ENCODE measurements at places on chromosomes 11 and 22.

DNA sequence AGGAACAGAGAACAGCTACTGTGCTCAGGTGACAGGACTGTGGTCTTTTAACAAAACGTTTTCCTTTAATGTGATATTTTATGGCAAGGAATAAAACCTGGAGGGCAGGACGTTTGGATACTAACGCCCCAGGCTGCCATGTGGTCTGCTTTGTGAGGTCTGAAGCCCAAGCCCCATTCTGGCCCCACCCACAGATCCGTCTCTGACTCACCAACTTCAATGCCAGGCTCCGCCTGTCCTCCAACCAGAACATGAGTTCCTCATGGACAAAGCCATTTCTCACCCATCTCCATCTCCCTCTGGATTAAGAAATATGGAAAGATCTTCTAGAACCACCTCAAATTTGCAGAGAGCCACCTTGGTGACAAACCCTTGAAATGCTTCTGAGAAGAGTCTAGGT lies 148.8 kb downstream of the CRYBB2 start:
- H3K36me3 ChIP-seq = peaks cover 9% of the 10 kb centered on the region
- H3K4me3 ChIP-seq = no peak overlapping the region
- no peaks in the 10 kb centered on the region for H3K27me3 ChIP-seq
- H3K4me1 ChIP-seq = peaks cover 7% of the 10 kb centered on the region

- no peak for DNase-seq
- no peaks in the 10 kb centered on the region for H3K36me3 ChIP-seq
- no peak overlapping the region for H3K27ac ChIP-seq
- no peak overlapping the region for H3K4me3 ChIP-seq
- H3K27me3 ChIP-seq = peaks cover 4% of the 10 kb centered on the region
Measured at GRCh38 chr11:35822815-35823495, 120.9 kb upstream of the LDLRAD3 start.

GRCh38 chr22:38490475-38490874 lies 15.6 kb downstream of the DDX17 start:
- DNase-seq = no peak
- H3K27me3 ChIP-seq = no peaks in the 10 kb centered on the region
- H3K36me3 ChIP-seq = peaks cover 82% of the 10 kb centered on the region
- H3K27ac ChIP-seq = peak overlapping the region; percentile 84

DNA sequence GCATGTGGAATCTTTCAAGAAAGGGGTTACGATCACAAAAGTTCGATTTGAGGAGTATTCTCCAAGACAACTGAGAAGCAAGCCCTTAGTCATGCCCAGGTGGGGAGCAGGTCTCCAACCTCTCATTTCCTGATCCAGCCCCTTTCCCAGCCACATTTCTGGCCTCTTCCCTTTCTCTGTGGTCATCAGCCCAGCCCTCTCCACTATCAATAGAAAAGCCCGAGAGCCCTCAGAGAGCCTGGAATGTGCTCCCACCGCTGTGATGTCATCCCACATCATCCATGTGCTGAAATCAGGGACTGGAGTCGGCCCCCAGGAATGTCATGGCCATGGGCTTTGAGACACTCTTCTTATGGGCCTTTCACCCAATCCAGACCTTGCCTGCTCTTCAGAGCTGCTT lies 62.6 kb downstream of the KCNJ1 start:
- peaks cover 49% of the 10 kb centered on the region for H3K36me3 ChIP-seq
- no peak for DNase-seq
- H3K27me3 ChIP-seq = no peaks in the 10 kb centered on the region
- H3K4me3 ChIP-seq = no peak overlapping the region

- no peaks in the 10 kb centered on the region for H3K4me1 ChIP-seq
- H3K27ac ChIP-seq = no peak overlapping the region
- no peaks in the 10 kb centered on the region for H3K27me3 ChIP-seq
- no peak overlapping the region for H3K4me3 ChIP-seq
- DNase-seq = no peak
Measured at GRCh38 chr11:20021771-20022362, 138.4 kb downstream of the DBX1 start.

DNA sequence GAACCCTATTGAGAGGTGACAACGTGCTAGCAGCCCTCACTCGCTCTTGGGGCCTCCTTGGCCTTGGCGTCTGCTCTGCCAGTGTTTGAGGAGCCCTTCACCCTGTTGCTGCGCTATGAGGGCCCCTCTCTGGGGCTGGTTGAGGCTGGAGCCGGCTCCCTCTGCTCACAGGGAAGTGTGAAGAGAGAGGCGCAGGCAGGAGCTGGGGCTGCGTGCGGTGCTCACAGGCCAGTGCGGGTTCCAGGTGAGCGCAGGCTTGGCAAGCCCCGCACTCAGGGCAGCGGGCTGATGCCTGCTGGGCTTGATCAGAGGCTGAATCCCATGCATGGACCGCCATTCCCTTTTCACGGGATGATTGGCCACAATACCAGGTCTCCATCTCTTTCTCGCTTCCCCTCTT lies 90.7 kb downstream of the DLG2 start:
- no peak for DNase-seq
- H3K27ac ChIP-seq = no peak overlapping the region
- H3K4me3 ChIP-seq = no peak overlapping the region
- H3K4me1 ChIP-seq = no peaks in the 10 kb centered on the region
- H3K36me3 ChIP-seq = no peaks in the 10 kb centered on the region

- H3K27ac ChIP-seq = no peak overlapping the region
- no peaks in the 10 kb centered on the region for H3K27me3 ChIP-seq
- no peak for DNase-seq
- no peaks in the 10 kb centered on the region for H3K36me3 ChIP-seq
- H3K4me1 ChIP-seq = peaks cover 5% of the 10 kb centered on the region
- no peak overlapping the region for H3K4me3 ChIP-seq
Measured at GRCh38 chr22:16956290-16956689, 51.7 kb downstream of the GAB4 start.

GRCh38 chr11:115871161-115871760 lies 367.0 kb upstream of the CADM1 start:
- H3K27me3 ChIP-seq = no peaks in the 10 kb centered on the region
- H3K4me3 ChIP-seq = no peak overlapping the region
- peaks cover 2% of the 10 kb centered on the region for H3K4me1 ChIP-seq
- no peak overlapping the region for H3K27ac ChIP-seq
- no peaks in the 10 kb centered on the region for H3K36me3 ChIP-seq

DNA sequence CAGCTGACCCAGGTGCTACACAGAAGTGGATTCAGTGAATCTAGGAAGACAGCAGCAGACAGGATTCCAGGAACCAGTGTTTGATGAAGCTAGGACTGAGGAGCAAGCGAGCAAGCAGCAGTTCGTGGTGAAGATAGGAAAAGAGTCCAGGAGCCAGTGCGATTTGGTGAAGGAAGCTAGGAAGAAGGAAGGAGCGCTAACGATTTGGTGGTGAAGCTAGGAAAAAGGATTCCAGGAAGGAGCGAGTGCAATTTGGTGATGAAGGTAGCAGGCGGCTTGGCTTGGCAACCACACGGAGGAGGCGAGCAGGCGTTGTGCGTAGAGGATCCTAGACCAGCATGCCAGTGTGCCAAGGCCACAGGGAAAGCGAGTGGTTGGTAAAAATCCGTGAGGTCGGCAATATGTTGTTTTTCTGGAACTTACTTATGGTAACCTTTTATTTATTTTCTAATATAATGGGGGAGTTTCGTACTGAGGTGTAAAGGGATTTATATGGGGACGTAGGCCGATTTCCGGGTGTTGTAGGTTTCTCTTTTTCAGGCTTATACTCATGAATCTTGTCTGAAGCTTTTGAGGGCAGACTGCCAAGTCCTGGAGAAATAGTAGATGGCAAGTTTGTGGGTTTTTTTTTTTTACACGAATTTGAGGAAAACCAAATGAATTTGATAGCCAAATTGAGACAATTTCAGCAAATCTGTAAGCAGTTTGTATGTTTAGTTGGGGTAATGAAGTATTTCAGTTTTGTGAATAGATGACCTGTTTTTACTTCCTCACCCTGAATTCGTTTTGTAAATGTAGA lies 1.7 kb downstream of the MALAT1 start:
- H3K27ac ChIP-seq = no peak overlapping the region
- no peaks in the 10 kb centered on the region for H3K27me3 ChIP-seq
- peaks cover 39% of the 10 kb centered on the region for H3K4me1 ChIP-seq
- peak; percentile 84 for DNase-seq
- H3K36me3 ChIP-seq = peaks cover 20% of the 10 kb centered on the region
- H3K4me3 ChIP-seq = no peak overlapping the region

GRCh38 chr11:117097389-117098268 lies 599 bp downstream of the SIK3 start:
- peaks cover 49% of the 10 kb centered on the region for H3K4me1 ChIP-seq
- peak overlapping the region; percentile 98 for H3K4me3 ChIP-seq
- peaks cover 7% of the 10 kb centered on the region for H3K36me3 ChIP-seq
- peak; percentile 82 for DNase-seq
- H3K27ac ChIP-seq = peak overlapping the region; percentile 98

DNA sequence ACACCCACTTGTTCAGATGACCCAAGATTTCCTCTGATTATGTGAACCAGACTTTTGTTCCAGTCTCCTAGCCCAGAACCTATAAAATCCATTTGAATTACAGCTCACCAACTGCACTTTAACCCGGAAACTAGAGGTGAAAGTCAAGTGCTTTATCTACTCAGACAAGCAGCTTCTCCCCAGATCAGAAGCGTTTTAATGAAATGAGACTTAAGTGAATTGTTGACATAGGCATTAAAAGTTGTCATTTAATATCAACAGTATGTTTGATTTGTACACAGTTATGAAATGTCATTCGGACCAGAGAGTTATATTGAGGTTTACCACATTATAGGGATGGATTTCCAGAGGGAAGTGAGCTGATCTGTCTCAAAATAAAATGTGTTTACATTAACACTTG lies 52.0 kb downstream of the CADM1 start:
- no peaks in the 10 kb centered on the region for H3K4me1 ChIP-seq
- H3K27ac ChIP-seq = no peak overlapping the region
- no peaks in the 10 kb centered on the region for H3K27me3 ChIP-seq
- H3K4me3 ChIP-seq = no peak overlapping the region
- no peak for DNase-seq

DNA sequence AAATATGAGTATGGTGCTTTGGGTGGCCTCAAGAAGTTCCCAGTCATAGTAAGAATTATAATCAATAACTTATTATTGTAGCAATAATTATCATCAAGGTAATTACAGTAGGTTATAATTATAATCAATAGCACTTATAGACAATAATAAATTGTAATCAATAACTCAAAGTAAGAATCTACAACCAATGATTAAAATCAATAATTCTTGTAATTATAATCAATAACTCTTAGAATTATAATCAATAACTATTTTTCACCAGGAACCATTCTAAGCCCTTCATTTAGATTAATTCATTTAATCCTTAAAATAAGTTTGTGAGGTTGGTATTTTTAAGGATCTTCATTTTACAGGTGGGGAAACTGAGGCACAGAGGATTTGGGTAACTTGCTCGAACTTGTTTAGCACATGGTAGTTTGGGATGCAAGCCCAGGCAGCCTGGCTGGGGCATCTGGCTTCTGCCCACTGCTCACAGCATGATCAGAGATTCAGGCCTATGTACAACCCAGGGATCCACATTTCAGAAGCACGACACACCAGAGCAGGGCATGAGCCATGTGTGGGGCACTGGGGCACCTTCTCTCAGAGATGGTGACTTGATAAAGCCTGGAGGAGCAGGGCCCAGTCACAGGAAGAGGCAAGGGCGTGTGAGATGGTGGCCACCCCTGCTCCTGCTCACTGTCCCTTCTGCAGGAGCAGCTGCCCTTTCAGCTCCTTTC lies 46.6 kb downstream of the SLC1A2 start:
- H3K27ac ChIP-seq = no peak overlapping the region
- peaks cover 9% of the 10 kb centered on the region for H3K27me3 ChIP-seq
- H3K4me1 ChIP-seq = peaks cover 5% of the 10 kb centered on the region
- H3K4me3 ChIP-seq = no peak overlapping the region
- no peak for DNase-seq

- H3K27ac ChIP-seq = no peak overlapping the region
- H3K4me1 ChIP-seq = no peaks in the 10 kb centered on the region
- DNase-seq = no peak
- no peaks in the 10 kb centered on the region for H3K36me3 ChIP-seq
Measured at GRCh38 chr11:120633616-120634393, 122.3 kb downstream of the GRIK4 start.

DNA sequence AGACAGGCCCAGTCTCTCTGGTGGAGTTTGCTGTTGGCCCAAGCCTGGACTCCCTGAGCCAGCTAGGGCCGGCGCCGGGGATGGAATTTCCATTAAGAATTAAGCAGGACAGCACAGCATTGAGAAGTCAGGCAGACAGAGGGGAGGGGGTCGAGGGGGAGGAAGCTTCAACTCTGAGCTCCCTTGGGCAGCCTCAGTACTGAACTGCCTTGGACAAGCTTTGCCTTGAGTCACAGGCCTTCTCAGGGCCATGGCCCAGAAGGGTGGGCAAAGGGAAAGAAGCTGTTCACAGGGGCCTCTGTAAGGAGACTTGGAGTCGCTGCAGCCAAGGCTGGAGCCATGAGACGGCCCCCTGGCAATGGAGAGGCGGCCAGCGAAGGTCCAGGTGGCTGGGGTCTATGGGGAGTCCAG lies 2.6 kb upstream of the INSC start:
- no peak overlapping the region for H3K27ac ChIP-seq
- H3K27me3 ChIP-seq = peaks cover 27% of the 10 kb centered on the region
- DNase-seq = peak; percentile 42

GRCh38 chr11:20474176-20474881 lies 86.8 kb downstream of the PRMT3 start:
- no peak overlapping the region for H3K4me3 ChIP-seq
- peaks cover 8% of the 10 kb centered on the region for H3K4me1 ChIP-seq
- H3K36me3 ChIP-seq = peaks cover 39% of the 10 kb centered on the region
- no peaks in the 10 kb centered on the region for H3K27me3 ChIP-seq

GRCh38 chr11:107683807-107684206 lies 28.0 kb downstream of the SLN start:
- no peak overlapping the region for H3K4me3 ChIP-seq
- no peaks in the 10 kb centered on the region for H3K4me1 ChIP-seq
- DNase-seq = no peak
- H3K27ac ChIP-seq = no peak overlapping the region
- H3K36me3 ChIP-seq = no peaks in the 10 kb centered on the region
- peaks cover 4% of the 10 kb centered on the region for H3K27me3 ChIP-seq

- H3K4me3 ChIP-seq = no peak overlapping the region
- H3K27me3 ChIP-seq = peaks cover 10% of the 10 kb centered on the region
- no peaks in the 10 kb centered on the region for H3K4me1 ChIP-seq
Measured at GRCh38 chr11:17588166-17588565, 41.1 kb downstream of the OTOG start.

DNA sequence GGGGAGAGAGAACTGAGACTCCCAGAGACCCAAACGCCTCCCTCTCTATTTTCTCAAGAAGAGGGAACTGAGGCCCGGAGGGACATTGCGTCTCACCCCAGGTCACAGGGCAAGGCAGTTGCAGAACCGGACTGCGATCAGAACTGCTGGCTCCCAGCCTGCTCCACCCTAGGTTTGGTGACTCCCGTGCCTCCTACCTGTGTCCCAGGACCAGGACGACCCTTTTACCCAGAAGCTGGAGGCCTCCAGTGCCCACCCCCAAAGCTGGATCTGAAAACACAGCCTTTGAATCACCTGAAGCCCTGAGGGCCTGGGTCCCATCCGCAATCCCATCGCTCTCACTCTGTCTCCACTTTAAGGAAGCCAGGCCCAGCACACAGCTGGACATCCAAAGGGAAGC lies 1.4 kb downstream of the GSTT4 start:
- no peak overlapping the region for H3K27ac ChIP-seq
- H3K4me3 ChIP-seq = no peak overlapping the region
- DNase-seq = peak; percentile 55
- no peaks in the 10 kb centered on the region for H3K36me3 ChIP-seq

Data from activated CD4-positive, alpha-beta T cell treated with anti-CD3 and anti-CD28 coated beads, Interleukin-2, amount 10 ng/mL, durations not matched to agents 24 days and 14 days (primary cell).